ENCODE measurements at places on chromosomes 7 and 10.

DNA sequence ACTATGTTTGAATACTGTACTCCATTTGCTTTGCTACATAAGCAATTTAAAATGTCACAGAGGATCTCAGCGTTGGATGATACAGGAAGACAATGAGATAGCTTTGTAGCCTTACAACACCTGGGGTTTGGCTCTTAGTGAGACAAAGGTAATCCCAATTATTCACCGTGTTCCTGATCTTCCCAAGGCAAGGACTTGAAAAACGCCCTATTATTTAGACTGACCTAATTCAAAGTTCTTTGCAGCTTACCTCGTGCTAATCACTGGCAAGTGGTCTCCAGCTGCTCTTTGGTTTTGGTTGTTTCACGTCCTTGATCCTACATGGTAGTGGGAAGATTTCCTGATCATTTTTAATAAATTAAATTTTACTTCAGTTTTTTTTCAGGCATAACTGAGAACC lies 23.0 kb upstream of the C7orf33 start:
- DNase-seq: no peak

DNA sequence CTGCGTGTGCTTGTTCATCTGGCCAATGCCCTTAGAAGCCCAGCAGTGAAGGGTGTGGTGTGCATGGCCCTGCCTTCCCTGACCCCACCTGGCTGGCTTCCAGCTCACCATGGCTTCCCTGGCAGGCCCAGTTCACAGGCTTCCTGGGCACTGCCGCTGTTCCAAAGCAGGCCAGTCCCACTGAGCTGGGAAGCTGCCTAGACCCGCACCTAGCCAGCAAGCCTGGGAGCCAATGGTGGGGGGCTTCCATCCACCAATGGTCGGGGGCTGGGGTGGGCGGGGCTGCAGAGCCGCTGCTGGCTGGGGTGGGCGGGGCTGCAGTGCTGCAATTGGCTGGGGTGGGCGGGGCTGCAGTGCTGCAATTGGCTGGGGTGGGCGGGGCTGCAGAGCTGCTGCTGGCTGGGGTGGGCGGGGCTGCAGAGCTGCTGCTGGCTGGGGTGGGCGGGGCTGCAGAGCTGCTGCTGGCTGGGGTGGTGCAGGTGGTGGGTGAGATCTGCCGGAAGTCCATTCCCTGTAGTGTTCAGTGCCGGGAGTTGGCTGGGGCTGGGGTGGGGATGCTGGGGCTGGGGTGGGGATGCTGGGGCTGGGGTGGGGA lies 12.4 kb downstream of the CALY start:
- DNase-seq: peak; percentile 45

DNA sequence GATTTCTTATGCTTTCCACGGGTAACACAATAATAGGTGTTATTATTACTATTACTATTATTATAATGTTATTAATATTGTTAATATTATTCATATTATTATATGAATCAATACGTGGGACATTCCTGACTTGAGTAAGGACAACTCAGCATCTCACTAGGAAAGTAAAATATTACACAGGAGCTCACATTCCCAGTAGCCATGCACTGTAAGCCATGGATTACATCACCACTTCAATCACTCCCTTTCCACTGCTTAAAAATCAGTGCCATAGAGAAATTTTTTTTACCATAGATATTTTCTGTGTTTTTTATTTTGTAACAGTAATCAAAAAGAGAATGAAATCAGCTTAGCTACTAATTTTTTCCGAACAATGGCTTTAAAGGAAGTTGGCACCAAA lies 68.5 kb upstream of the DGKI start:
- DNase-seq: no peak

GRCh38 chr7:55063061-55063460 lies 44.2 kb downstream of the EGFR start:
- DNase-seq: no peak

- DNase-seq: no peak
These were observed 4.4 kb downstream of the DDIT4 start for GRCh38 chr10:72277996-72278667.

- DNase-seq: no peak
These were observed 734 bp downstream of the ABCB4 start for GRCh38 chr7:87474533-87475358.

GRCh38 chr10:25078658-25079431 lies 62.4 kb downstream of the THNSL1 start:
- no peak for DNase-seq

DNA sequence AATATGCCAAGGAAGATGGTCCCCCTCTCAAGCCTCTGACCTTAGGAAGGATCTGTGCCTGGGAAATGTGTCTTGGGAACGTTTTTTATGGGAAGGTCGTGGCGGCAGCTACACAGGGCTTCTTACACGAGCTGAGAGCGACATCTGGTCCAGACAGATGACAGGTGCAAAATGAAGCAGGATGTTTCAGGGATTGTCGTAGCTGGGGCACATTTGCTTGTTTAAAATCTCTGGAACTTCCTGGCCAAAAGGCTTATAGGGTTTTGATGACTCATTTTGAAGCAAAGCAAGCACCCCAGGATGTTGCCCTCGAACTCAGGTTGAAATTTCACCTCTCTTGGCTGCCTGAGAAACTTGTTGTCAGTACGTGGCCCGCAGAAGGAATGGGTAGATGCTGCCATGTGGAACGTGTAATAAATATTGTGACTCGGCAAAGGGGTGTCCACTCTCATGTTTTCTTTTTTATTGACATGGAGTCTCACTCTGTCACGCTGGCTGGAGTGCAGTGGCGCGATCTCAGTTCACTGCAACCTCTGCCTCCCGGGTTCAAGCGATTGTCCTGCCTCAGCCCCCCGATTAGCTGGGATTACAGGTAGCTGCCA lies 117.5 kb downstream of the CAMK1D start:
- no peak for DNase-seq

- DNase-seq: no peak
These were observed 149.1 kb upstream of the CALCR start for GRCh38 chr7:93723424-93724124.

GRCh38 chr10:921471-922414 lies 9.8 kb downstream of the LARP4B start:
- no peak for DNase-seq

DNA sequence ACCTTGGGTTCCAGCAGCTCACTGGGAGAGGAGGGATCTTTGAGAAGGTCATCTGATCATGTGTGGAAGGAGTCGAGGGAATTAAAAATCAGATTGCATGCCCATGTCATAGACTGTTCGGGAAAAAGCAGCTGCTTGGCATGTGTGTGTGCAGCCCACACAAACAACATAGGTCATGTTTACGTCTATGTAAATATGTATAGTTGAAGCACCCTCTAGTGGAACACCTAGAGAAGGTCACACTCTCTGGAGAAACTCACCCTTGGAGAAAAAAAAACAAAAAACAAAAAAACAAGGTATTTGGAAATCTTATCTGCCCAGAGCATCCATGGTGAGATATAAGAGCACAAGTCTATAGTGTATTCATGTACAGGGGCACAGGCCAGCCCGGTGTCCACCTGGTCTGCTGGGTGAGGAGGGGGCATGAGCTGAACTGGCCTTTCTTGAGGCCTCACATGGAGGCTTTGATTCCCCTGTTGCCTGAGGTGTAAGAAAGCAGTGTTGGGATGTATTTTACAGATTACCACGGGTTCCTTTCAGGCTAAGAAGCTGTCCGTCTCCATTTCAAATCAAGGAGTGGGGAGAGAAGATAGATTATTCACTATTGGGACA lies 98.0 kb downstream of the NPY start:
- no peak for DNase-seq

- no peak for DNase-seq
These were observed 37.3 kb downstream of the NRCAM start for GRCh38 chr7:108418946-108419345.
